ENCODE measurements at places on chromosomes 3 and 15.
A peak's percentile ranks its signal among the peaks of the same experiment; 100 is the strongest.

DNA sequence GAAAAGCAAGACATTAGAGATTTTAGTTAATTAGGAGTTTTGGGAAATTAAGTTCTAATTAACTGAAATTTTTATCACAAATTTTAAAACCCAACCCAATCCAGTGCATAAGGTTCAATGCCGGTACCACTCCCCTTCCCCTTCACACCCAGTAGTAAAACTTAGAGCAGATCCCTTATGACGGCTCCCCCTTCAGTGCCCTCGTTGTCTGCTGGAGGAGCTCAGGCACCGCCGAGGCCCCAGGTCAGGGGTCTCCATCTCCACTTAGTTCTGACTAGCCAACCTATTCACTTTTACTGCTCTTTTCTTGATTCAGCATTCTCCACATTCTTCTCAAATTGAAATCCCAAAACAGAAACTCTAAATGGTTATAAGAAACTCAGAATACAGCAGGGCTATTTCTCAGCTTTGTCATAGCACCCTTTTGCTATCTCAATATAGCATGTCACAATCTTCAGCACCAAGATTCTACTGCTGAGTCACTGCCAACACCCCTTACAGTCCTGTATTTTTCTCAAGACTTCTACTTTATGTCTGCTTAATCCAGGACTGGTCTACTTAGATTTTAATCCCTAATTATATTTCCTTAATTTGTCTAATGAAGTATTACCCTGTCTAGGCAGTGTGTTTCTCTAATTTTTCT lies 39.8 kb downstream of the TUBGCP4 start:
- DNase-seq, result no peak

- no peak for DNase-seq
Observed at GRCh38 chr3:128263946-128264345, 110.7 kb downstream of the EEFSEC start.

DNA sequence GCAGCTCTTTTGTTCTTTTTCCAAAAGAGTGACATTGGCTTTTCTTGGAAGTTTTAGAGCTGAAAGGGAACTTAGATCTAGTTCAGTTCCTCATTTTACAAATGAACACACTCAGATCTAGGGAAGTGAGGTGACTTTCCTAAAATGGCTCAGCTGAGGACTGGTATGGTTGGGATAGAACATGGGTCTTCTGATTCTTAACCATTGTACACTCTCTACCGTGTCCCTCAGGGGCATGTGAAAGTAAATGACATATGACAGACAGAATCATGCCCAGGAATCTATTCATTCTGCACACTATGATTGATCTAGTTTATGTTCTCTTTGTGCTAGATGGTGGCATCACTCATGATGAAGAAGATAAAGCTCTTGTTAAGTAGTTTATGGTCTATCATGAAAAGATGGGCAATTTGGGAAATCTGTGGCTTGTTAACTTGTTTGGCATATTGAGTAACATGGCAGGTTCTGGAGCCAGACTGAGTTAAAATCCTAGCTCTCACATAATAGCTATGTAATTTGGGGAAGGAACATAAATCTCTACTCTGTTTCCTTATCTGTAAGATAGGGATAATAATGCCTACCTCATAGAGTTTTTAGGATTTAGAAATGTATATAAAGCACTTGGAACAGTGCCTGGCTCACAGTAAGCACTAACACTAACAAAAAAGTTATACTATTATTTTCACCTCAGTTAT lies 30.9 kb downstream of the UBE2E1 start:
- no peak for DNase-seq

DNA sequence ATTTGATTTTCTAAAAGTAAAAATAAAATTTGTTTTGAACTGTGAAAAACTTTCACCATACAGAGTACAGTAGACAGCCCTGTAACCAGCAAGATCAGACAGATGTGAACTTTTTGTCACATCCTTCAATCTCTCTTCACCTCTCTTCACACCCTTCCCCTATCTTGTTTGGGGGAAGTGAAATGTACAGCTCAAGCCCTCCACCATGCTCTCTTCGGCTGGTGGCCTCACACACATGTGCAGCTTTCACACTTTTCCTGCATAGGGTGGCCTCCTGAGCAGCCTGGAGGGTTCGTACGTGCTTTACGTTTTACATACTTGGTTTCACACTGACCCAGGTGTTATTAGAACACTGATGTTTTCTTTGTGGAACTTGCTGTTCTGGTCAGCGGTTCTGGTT lies 86.4 kb downstream of the DNAJB8 start:
- DNase-seq, result no peak

GRCh38 chr3:99753268-99753975 lies 64.2 kb upstream of the CMSS1 start:
- peak; percentile 51 for DNase-seq

- no peak for DNase-seq
Observed at GRCh38 chr3:88824666-88825564, 282.5 kb upstream of the EPHA3 start.

- no peak for DNase-seq
Observed at GRCh38 chr3:177013681-177014280, 183.5 kb downstream of the TBL1XR1 start.
